NCI-H1694 treated with DMSO at 0.1 percent for 48 hours (cell line): ENCODE measurements at places on chromosomes 16 and 17.

GRCh38 chr17:58254803-58255202, 16.4 kb downstream of the LPO start:
- no peak for DNase-seq

DNA sequence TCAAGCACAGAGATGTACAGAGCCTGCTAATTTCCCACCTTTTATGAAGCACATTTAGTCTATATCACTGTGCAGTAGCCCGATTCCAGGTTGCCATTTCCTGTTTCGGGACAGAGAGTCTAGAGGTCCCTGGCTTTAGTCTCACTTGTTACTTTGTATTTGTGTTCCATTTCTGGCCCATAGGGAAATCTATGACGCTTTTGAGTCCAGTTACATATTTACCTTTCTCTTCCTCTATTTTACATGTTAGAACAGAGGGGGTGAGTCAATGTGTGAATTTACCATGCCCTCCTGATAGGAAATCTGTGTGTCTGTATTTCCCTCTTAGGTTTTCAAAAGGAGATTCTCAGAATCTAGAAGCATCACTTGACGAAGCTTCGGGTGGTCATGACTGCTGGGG, 227.1 kb upstream of the ZFHX3 start:
- no peak for DNase-seq

DNA sequence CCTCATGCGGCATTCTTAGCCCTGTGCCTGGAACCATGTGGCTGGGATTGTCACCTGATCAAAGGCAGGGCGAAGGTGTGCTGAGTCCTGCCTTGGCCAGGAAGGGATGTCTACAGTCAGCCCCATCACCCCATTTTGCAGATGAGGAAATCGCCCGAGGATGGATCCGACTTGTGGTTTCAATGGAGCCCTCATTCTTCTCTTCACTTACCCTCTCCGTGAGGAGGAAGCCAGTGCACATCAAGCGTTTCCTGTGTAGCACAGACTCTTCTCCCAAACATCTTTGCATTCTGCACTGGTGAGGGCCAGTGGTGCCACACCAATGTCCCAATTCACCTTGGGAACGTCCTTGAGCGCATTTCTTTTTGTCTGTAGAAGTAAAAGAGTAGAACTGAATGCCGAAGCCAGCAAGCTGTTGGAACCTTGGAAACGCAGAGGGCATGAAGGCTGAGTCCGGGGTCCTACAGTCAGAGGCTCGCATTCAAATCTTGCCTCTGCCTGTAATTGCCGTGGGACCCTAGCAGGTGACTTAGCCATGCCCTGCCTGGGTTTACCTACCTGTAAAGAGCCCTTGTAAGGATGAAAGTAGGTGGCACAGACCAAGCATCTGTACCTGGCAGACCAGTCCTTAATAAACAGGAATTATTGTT, 85.4 kb downstream of the IRF8 start:
- DNase-seq: no peak

GRCh38 chr17:46745376-46745775, 73.1 kb downstream of the WNT3 start:
- DNase-seq: no peak

- no peak for DNase-seq
Observed at GRCh38 chr17:82883419-82884031, 43.7 kb upstream of the ZNF750 start.

- no peak for DNase-seq
Observed at GRCh38 chr17:13283606-13284005, 265.8 kb upstream of the ELAC2 start.

- DNase-seq: no peak
Observed at GRCh38 chr16:19935694-19936093, 51.0 kb upstream of the GPRC5B start.

DNA sequence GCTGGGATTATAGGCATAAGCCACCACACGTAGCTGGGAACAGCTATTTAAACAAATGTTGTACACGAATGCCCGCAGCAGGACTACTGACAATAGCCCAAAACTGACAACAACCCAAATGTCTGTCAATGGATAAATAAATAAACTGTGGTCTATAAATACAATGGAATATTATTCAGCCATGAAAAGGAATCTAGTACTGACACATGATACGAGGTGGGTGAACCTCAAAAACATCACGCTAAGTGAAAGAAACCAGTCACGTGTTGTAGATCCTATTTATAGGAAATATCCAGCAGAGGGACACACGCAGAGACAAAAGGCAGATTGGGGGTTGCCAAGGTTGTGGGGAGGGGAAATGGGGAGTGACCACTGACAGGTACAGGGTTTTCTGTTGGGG, 390.0 kb upstream of the TNRC6C start:
- DNase-seq: no peak

DNA sequence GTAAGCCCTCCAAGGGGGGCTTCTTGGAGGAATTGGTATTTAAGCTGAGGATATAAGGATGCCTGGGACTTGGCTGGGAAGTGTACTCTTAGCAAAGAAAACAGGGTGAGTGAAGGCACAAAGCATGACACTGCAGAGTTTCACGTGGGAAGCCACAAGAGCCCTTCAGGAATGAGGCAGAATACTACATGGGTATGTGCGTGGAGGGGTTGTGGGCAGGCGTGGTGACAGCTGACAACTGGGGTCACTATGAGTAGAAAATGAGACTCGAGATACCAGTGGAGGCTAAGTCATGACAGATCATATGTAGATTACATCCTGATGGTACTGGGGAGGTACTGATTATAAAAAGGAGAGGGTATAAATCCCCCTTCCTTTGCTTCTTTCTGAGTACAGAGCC, 78.1 kb upstream of the XYLT1 start:
- DNase-seq: no peak

- no peak for DNase-seq
Observed at GRCh38 chr17:74549343-74549742, 3.4 kb upstream of the CD300C start.

DNA sequence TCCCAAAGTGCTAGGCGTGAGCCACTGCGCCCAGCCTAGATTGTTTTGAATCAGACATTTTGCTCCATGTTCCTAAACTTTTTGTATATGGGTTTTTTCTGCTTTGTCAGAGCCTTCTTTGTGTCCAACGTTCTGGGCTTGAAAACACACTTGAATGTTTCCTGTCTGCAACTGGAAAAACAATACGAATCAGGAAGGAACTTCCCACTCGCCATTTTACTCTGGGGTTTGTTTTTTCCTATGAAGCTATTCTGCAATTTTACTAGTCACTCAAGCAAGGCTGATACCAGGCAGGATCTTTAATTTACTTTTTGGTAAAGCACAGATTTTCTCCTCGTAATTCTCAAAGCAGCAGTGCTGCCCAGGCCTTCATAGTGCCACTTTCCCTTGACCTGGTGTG, 31.6 kb downstream of the ARHGAP17 start:
- DNase-seq: no peak

DNA sequence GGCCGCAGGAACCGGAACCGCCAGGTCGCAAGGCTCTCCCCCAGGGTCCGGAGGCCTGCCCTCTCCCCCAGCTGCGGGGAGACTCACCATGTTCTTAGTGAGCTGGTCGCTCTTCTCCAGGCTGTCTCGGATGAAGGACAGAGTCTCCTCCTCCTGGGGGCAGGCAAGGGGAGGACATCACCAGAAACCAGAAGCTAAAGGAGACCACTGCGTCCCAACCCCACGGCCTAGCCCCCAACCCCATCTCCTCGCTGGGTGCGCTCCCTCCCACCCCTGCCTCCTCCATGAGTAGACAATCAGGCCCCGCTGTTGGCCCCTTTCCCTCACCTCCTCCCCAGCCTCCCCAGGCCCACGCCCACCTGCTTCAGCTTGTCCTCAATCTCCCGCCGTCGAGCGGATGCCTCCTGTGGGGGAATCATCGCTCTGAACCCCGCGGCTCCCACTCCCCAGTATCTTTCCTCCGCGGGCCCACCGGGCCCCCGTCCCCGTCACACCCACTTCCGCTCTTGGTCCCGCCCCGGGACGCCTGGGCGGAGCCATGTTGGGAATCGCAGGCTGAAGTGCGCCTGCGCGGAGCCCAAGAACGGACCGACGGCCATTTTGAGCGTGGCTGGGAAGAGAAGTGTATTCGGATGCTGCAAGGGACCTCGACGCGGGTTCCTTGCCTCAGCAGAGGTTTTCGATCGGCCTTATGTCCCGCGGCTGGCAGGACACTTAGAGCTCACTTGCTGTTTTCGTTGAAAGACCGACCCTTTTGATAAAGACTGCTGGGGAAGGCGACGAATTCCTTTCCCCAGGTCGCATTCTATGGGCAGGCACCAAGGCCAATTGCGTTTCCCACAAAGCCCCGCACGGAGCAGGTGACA, at the start of gene EXOC7:
Gene EXOC7, minus strand, starts transcription at position 514 of the 866 bp plus-strand sequence. Its CDS starts 95 bp downstream, at position 419.
- peak; percentile 87 for DNase-seq

GRCh38 chr16:4018391-4018790, 97.9 kb downstream of the ADCY9 start:
- DNase-seq: no peak

DNA sequence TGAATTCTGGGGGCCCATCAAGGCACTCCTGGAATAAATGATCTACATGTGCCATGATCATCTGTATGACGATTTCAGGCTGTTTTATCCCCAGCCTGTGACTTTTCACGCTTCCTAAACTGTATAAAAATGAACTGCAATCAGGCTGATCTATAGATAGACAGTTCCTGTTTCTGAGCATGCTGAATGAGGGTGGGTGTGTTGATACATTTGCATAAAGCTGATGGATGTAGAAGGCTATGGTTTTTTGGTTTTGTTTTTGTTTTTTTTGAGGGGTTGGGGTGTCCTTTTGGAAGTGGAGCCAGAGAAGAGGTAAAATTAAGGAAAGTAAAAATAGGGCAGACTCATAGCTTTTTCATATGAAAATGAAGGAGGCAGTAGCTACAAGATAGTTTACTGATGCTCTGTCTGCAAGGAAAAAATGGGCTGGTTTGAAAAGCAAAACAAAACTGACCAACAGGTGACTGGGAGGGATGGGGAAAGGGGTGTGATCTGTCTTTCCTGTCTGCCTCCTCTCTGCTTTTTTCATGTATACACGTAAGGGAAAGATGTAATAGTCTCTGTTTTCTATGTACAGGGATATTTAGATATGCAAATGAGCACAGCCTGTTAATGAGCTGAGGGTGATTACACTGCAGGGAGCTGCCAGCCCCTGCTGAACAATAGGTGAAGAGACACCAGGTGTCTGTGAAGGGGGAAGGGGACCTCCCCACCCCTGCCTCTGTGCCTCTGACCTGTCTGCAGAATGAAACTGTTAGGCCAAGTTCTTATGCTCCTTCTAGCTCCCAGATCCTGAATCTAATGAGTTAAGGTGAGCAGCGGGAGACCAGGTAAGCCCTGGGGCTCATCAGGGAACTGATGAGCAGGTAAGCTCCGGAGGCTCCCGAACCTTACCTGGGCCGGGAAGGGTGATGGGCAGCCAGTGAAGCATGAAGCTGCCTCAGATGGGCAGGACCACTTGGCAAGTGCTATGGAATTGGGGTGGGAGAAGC, 46.6 kb upstream of the LYRM9 start:
- no peak for DNase-seq

GRCh38 chr17:1010586-1010985, 13.7 kb downstream of the TIMM22 start:
- no peak for DNase-seq

DNA sequence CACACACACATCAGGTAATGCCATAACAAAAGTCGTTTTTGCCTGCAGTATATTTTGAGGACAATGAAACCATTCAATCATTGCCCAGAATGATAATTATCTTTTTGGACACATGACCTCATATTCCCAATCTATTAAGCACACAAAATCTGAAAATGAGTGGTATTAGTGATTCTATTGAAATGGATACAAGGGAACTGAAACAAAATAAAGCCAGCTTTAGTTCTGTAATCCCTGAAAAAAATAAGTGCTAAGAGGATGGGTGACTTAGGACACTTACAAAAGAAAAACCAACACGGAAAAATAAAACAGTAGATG, 128.3 kb upstream of the MAF start:
- no peak for DNase-seq

GRCh38 chr16:73028721-73029361, 19.1 kb downstream of the ZFHX3 start:
- no peak for DNase-seq

- DNase-seq: no peak
Observed at GRCh38 chr17:64679710-64680216, 17.7 kb upstream of the SMURF2 start.

GRCh38 chr17:54883939-54884338, 16.7 kb upstream of the TOM1L1 start:
- DNase-seq: no peak

GRCh38 chr17:8474826-8475225, 39.1 kb downstream of the NDEL1 start:
- DNase-seq: no peak

DNA sequence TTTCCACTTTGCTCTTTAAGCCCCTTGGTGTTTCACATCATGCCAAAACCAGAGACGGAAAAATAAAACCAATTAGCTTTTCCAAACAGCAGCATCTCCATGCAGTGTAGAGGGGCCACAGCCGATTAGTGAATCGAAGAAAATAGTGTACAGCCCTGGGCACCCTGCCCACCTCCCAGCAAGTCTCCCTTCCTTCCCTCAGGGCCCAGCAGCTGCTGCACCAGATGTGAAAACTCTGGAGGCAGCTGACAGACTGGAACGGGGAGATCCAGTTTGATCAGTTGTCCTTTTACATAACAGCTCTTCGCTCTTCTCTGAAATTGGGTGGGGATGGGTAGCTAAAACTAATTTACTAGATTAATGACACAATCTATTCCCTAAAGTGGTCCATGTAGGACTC, 19.3 kb downstream of the TMEM11 start:
- peak; percentile 55 for DNase-seq

GRCh38 chr16:89489898-89490438, 393 bp downstream of the ANKRD11 start:
- DNase-seq: no peak

DNA sequence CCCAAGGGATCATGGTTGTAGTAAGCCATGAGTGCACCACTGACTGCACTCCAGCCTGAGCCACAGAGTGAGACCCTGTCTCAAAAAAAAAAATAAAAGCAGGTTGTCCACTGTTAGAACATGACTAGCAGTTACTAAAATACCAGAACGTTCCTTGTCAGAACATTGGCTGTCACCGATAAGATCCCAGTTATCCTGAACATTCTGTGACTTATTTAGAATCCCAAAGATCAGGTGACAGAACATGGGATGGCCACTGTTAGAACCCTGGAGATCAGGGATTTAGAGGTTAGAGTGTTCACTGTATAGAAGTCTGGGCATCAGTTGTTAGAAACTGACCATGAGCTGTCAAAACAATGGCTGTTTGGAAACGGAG, 8.6 kb downstream of the CES4A start:
- DNase-seq: no peak

GRCh38 chr16:16014329-16015224, 65.2 kb downstream of the ABCC1 start:
- DNase-seq: peak; percentile 83
